ENCODE measurements at places on chromosomes 12 and 14.

DNA sequence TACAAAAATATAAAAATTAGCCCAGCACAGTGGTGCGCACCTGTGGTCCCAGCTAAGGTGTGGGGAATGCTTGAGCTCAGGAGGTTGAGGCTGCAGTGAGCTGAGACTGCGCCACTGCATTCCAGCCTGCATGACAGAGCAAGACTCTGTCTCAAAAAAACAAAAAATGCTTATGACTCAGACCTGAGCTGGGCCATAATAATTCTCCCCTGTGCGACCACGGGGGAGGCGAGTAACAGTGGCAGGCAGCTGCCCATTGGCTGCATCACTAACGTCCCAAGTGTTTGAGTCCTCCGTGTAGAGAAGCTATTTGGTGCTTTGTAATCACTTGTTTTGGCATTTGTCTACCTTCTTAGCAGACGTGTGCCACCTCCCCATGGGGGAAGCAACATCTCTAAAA, 24.9 kb downstream of the PSMC1 start:
- DNase-seq, result no peak

DNA sequence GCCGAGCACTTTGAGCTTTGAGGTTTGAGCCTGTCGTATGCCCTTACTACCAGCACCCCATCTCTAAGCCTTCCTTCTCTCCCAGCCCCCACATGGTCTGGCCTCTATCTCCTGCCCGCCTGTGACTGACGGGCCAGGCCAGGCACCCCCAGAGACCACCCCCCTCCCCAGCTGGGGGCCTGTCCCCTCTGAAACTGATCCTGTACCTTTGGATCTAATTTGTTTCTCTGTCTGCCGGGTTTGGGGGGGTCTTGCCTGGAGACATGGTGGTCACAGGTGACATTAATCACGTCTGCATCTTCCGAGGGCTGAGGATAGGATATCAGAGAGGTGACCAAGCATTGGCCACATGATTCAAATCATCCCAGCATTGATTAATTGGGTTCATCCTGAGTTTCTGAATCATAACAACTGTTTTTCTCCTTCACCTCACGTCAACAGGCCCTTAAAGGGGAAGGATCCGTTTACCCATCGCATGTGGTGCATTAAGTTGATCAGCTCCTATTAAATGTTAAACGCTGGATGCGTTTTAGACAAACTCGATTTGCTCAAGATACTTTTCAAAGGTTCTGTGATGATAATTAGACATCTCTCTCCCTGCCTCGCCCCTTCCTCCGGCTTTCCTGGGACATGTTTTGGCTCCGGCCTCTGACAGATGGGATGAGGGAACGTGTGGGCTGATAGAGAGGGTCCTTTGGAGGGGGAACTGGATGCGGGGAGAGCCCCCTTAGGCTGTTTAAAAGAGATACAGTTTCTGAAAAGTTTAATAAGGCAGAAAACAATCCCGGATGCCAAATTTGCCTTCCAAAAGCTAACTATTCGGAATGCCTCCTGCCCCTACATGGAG, 63.3 kb upstream of the TBX3 start:
- DNase-seq, result no peak

GRCh38 chr12:30965613-30965985, 39.1 kb downstream of the TSPAN11 start:
- no peak for DNase-seq

DNA sequence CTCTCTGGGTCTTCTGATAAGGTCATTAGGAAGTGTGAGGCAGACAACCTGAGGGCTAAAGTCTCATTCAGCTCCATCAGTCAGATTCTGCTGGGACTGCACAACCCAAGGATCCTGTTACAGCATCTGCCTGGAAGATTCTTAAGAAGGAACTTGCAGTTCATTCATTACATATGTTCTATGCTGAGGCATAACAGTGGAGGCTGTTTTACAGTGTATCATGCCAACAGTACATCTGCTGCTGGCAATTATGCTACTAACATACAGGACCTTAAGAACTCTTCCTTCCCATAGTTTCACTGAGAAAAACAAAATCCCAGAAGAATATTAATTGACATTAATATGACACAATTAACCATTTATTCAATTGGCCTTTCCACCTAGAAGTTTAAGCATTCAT, 968.6 kb downstream of the DIO2 start:
- no peak for DNase-seq

DNA sequence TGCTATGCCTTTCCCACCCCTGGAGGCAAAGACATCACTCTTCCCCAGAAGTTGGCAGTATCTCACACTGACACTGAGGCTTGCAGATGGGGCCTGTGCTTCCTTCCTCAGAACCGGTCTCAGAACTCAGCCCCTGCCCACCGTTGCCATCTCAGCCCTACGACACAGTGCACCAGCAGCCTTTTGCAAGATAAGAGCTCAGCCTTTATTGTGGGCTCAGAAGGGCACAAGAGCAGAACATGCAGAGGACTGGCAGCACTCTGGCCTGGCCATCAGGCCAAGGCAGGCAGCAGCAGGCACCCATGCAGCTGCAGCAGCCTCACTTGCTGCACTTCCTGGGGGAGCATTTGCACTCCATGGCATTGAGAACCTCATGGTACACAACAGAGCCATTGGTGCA, 3.6 kb upstream of the ANO2 start:
- DNase-seq, result no peak
